ENCODE measurements at places on chromosomes 6 and 20. TPM values are rescaled to one million over a fixed set of nuclear protein-coding genes. Genes with fewer than 3 reads are reported as not detected.

IP6K3 gene
- 42.0 TPM for total RNA-seq

GSS gene
- 17.2 TPM for total RNA-seq

IL17A gene
- not detected for total RNA-seq

MAFB gene
- 10.2 TPM for total RNA-seq

DYNLT2 gene
- total RNA-seq: 0.66 TPM

VPS52 gene
- total RNA-seq: 35.1 TPM

OPN5 gene
- total RNA-seq: not detected

SCUBE3 gene
- 8.8 TPM for total RNA-seq

RPL10A gene
- 552 TPM for total RNA-seq

CLPSL2 gene
- not detected for total RNA-seq

GPR6 gene
- not detected for total RNA-seq

PAX1 gene
- not detected for total RNA-seq

NMBR gene
- total RNA-seq: not detected

MEI4 gene
- total RNA-seq: 0.52 TPM

PM20D2 gene
- 14.3 TPM for total RNA-seq

KCNQ2 gene
- total RNA-seq: 2.3 TPM

All from left ventricle myocardium inferior (tissue), 1 donor.